GM23248 (cell line): ENCODE measurements at places on chromosomes 4 and X. TPM values are rescaled to one million over a fixed set of nuclear protein-coding genes. Genes with fewer than 3 reads are reported as not detected.

- no peak for DNase-seq
- H3K4me3 ChIP-seq = no peak overlapping the region
- H3K27me3 ChIP-seq = no peaks in the 10 kb centered on the region
- no peaks in the 10 kb centered on the region for H3K36me3 ChIP-seq
- no peak overlapping the region for H3K27ac ChIP-seq
- no peaks in the 10 kb centered on the region for H3K4me1 ChIP-seq
Observed at GRCh38 chr4:163109967-163110366, 56.7 kb downstream of the NAF1 start.

GRCh38 chr4:4386736-4387392 is at the start of gene NSG1:
Gene NSG1 (plus strand): TSS chr4:4387102. CDS start chr4:4387630, 528 bp downstream.
- no peak within 1 kb of the TSS for H3K27ac ChIP-seq
- H3K4me3 ChIP-seq = peak within 1 kb of the TSS; percentile 54
- no peaks in the 10 kb centered on the region for H3K36me3 ChIP-seq
- DNase-seq = peak; percentile 60
- 0 out of 2 replicates have a peak, but pooled peaks cover 4% of the 10 kb centered on the region for H3K4me1 ChIP-seq

DNA sequence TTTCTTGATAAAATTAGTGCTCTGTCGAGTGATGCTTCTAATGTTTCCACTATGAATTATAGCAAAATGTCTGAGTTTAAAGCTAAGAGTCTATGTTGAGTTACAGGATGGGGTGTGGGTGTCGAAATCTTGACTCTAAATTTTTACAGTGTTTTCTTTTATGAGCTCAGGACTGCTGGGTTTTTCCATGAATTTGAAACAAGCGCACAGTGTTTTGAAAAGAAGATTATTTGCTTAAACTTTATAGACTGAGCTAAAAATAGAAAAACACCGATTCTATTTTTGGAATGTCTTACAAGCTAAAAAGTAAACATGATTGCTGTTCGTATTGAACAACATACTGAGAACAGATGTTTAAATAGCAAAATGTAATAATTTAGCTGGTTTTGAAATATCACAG is 7.5 kb downstream of the PTTG2 start:
- no peak for DNase-seq
- H3K27me3 ChIP-seq = no peaks in the 10 kb centered on the region
- H3K36me3 ChIP-seq = no peaks in the 10 kb centered on the region
- H3K27ac ChIP-seq = no peak overlapping the region
- no peak overlapping the region for H3K4me3 ChIP-seq

GRCh38 chr4:147550626-147551246 is 66.5 kb upstream of the TMEM184C start:
- H3K4me3 ChIP-seq = peak overlapping the region; percentile 54
- H3K27me3 ChIP-seq = no peaks in the 10 kb centered on the region
- H3K27ac ChIP-seq = peak overlapping the region; percentile 38

- H3K4me3 ChIP-seq = no peak overlapping the region
- no peak overlapping the region for H3K27ac ChIP-seq
- no peaks in the 10 kb centered on the region for H3K4me1 ChIP-seq
- no peak for DNase-seq
- H3K27me3 ChIP-seq = no peaks in the 10 kb centered on the region
Observed at GRCh38 chr4:72566464-72566972, 2.5 kb downstream of the ADAMTS3 start.

DNA sequence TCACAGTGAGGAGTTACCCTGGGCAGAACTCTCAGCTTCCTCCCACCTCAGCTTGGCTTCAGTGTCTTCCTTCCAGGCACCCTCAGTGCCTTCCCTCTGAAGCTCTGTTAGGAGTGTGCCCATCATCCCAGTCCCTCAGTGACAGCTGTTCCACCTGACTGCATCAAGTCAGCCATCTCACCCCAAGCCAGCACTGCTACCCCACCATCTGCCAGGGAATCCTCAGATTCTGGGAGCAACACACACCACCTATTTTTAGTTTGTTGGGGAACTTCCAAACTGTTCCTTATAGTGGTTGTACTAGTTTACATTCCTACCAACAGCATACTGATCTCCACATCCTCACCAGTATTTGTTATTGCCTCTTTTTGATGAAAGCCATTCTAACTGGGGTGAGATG is 182.9 kb downstream of the RELL1 start:
- no peak overlapping the region for H3K27ac ChIP-seq
- no peaks in the 10 kb centered on the region for H3K27me3 ChIP-seq
- no peak for DNase-seq
- no peaks in the 10 kb centered on the region for H3K4me1 ChIP-seq

GRCh38 chr4:141731481-141731880 is 95.1 kb downstream of the IL15 start:
- peaks cover 6% of the 10 kb centered on the region for H3K4me1 ChIP-seq
- H3K27ac ChIP-seq = no peak overlapping the region
- H3K36me3 ChIP-seq = peaks cover 18% of the 10 kb centered on the region; the same call in 1 of the 2 replicates
- H3K4me3 ChIP-seq = no peak overlapping the region

DNA sequence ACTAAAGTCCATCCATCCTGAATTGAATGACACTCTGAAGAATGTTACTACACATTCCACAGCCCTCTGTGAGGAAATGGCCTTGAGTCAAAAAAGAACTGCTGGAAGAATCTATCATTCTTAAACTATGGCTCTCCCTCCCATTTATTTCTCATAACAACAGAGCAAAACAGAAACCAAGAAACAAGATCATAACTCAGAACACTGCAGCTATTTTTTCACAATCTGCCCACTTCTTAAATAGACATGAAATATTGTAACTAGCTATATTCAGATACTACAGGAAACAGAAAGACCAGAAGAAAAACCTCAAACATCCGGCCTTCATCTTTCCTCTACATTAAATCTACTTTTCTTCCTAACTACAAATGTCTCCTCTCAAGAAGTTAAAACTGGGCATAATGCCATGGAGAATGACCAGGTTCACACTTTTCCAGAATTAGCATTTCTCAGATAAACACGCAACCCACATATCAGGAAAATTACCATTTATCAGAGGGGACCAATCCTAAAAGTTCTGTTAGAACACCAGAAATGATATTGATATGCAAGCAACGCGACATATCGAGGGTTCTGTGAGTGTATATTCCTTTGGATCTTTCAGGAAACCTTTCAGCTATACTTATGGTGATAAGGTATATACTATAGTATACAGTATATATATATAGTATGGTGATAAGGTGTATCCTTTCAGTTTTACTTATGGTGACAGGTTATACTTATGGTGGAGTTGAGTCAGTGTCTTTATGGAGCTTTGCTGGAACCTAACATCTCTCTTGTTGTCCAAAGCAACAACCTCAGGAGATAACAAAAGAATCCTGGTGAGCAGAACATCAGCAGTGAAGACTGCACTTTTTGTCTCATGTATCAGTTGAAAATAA is 60.4 kb upstream of the IRF2 start:
- peak overlapping the region; percentile 44 for H3K4me3 ChIP-seq
- no peaks in the 10 kb centered on the region for H3K36me3 ChIP-seq
- no peaks in the 10 kb centered on the region for H3K27me3 ChIP-seq
- peaks cover 30% of the 10 kb centered on the region for H3K4me1 ChIP-seq

DNA sequence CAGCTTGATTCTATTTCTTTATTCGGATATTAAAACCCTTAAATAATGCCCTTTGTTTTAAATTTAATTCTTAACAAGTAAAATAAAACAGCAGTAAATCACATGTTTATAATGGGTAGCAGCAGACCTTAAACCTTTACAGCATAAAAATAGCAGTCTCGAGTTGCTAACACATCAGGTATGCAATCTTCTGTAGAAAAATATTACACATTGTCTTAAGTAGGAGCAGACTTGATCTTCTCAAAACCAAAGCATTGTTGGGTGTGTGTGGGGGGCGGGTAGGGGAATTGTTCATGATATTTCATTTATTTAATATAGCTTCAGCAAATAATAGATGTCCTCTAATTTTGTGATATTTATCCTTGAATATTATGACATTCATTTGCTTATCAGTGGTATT is 331.4 kb downstream of the PCDH7 start:
- H3K27me3 ChIP-seq = no peaks in the 10 kb centered on the region
- H3K27ac ChIP-seq = no peak overlapping the region
- no peaks in the 10 kb centered on the region for H3K4me1 ChIP-seq

DNA sequence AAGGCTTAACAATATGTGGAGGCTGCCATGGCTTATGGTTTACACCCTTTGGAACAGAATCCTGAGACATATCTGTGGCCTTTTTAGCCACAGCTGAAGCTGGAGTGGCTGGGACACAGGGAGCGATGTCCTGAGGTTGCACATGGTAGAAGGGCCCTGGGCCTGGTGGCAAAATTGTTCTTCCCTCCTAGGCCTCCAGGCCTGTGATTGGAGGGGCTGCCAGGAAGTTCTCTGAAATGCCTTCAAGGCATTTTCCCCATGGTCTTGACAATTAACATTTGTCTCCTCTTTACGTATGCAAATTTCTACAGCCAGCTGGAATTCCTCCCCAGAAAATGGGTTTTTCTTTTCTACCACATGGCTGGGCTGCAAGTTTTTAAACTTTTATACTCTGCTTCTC is 39.1 kb upstream of the MAGEA8 start:
- DNase-seq = no peak
- H3K27ac ChIP-seq = no peak overlapping the region
- no peak overlapping the region for H3K4me3 ChIP-seq

- H3K36me3 ChIP-seq = no peaks in the 10 kb centered on the region
- no peak overlapping the region for H3K4me3 ChIP-seq
- no peak overlapping the region for H3K27ac ChIP-seq
- no peaks in the 10 kb centered on the region for H3K27me3 ChIP-seq
- H3K4me1 ChIP-seq = no peaks in the 10 kb centered on the region
Observed at GRCh38 chr4:64250061-64250460, 159.2 kb downstream of the TECRL start.

DNA sequence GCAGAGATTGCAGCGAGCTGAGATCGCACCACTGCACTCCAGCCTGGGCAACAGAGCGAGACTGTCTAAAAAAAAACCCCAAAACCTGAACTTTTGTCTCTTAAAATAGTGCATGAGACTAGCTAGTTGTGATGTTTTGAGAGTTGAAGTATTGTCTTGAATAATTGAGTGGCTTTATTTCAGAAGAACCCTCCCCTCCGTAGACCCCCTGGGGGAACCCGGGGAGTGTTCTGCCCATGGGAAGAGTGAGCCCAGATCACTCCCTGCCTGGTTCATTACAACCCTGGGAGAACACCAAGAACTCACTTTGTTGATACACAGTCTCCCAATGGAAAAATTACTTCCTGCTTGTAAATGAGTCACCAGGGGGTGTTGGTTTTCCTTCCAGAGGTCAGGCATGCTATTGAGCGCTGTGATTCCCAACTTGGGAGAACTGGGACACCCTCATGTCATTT is 65.3 kb upstream of the SHISA3 start:
- H3K4me3 ChIP-seq = no peak overlapping the region
- H3K27ac ChIP-seq = no peak overlapping the region
- H3K4me1 ChIP-seq = no peaks in the 10 kb centered on the region
- peak; percentile 1 for DNase-seq
- no peaks in the 10 kb centered on the region for H3K27me3 ChIP-seq
- no peaks in the 10 kb centered on the region for H3K36me3 ChIP-seq

DNA sequence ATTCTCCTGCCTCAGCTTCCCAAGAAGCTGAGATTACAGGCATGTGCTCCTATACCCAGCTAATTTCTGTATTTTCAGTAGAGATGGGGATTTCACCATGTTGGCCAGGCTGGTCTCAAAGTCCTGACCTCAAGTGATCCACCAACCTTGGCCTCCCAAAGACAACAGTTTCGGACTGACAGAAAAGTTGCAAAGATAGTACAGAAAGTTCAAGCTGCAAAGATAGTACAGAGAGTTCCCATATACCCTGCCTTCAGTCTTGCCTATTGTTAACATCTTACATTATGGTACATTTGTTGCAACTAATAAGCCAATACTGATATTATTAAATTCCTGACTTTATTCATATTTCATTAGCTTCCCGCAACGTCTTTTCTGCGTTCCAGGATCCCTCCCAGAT is 65.8 kb downstream of the SUPT20HL2 start:
- peaks cover 26% of the 10 kb centered on the region for H3K4me1 ChIP-seq
- H3K27ac ChIP-seq = no peak overlapping the region
- no peak for DNase-seq
- H3K36me3 ChIP-seq = no peaks in the 10 kb centered on the region
- H3K4me3 ChIP-seq = no peak overlapping the region

GRCh38 chr4:84481860-84482245 is 17.2 kb downstream of the NKX6-1 start:
- peaks cover 90% of the 10 kb centered on the region for H3K27me3 ChIP-seq
- H3K4me1 ChIP-seq = no peaks in the 10 kb centered on the region
- no peak overlapping the region for H3K4me3 ChIP-seq
- no peak overlapping the region for H3K27ac ChIP-seq

DNA sequence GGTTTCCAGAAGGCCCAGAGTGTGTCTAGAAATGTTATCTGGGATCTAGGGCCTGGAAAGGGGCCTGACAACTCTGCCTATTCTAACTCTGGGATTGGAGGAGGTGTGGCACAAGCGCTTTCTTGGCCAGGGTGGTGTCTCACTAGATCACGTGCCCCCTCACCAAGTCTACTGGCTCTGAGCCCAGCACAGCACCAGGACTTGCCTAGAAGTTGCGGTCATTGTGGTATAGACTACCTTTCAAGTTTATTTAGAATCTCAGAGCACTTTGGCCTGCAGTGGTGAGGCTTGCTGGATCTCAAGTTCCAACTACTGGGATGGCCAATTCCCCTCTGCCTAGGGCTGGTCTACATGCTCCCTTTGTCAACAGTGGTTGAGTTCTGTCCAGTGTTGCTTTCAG is 223.3 kb upstream of the MAGEB2 start:
- no peaks in the 10 kb centered on the region for H3K27me3 ChIP-seq
- H3K27ac ChIP-seq = no peak overlapping the region
- no peaks in the 10 kb centered on the region for H3K4me1 ChIP-seq

The TRIM75 gene
- polyA plus RNA-seq = not detected in 2 replicates

The FGD1 gene
- polyA plus RNA-seq = 5.4 and 6.0 TPM in 2 replicates

The FABP2 gene
- not detected in 2 replicates for polyA plus RNA-seq

The BCLAF3 gene
- polyA plus RNA-seq = 3.7 and 4.4 TPM in 2 replicates

The TREX2 gene
- polyA plus RNA-seq = 0.24 and 0.25 TPM in 2 replicates

The TSPAN5 gene
- polyA plus RNA-seq = 70.8 and 76.6 TPM in 2 replicates

The RAB33A gene
- 1.5 and 2.3 TPM in 2 replicates for polyA plus RNA-seq
